ENCODE measurements at places on chromosomes 4 and X.

- DNase-seq: no peak
Measured at GRCh38 chr4:25403699-25404098, 26.6 kb downstream of the ANAPC4 start.

DNA sequence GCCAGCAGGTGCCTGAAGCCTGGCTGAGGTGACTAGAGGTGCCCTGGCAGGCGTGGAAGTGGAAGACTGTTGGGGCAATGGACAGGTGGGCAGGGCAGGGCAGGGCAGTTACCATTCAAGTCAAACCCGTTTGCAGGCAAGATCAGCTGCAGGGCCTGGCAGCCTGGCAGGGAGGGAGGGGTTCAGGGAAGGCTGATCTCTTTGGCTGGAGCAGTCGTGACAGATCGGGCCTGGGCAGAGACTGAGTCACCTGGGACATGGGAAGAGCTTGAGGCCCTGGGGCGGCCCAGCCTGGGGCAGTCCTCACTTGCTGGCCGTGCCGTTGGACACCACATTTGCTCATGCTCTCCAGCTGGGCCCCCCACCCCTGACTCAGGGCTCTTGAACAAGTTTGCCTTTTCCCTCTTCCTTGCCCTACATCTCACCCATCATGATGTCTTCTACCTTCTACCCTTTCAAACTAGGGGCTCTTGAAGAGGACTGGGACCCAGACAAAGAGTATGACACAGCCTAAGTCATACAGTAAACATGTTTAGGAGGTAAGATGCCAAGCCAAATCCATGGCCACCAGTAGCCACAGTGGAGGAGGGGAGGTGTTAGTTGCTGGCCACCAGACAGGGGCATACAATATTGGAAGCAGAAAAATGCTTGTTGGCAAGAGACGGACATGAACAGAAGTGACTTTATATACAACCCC, 2.0 kb upstream of the ZNF185 start:
- DNase-seq: no peak

GRCh38 chr4:123838474-123838873, 441.9 kb downstream of the SPRY1 start:
- DNase-seq: no peak

GRCh38 chrX:42075032-42075431, 151.7 kb upstream of the CASK start:
- no peak for DNase-seq

GRCh38 chrX:10577853-10578252, 42.5 kb downstream of the MID1 start:
- no peak for DNase-seq

GRCh38 chrX:150621652-150622051, 53.2 kb downstream of the MTM1 start:
- DNase-seq: no peak
